NAMALWA (cell line): ENCODE measurements at places on chromosomes 6 and 20.

GRCh38 chr6:156282087-156282486 is 495.1 kb upstream of the ARID1B start:
- DNase-seq = no peak

- DNase-seq = no peak
Observed at GRCh38 chr6:25944688-25945574, 14.4 kb upstream of the SLC17A2 start.

- no peak for DNase-seq
Observed at GRCh38 chr20:20897145-20897544, 184.7 kb upstream of the RALGAPA2 start.

GRCh38 chr6:111832833-111833418 is 40.3 kb downstream of the FYN start:
- DNase-seq = peak; percentile 11

GRCh38 chr6:44245391-44245911 is 1.4 kb upstream of the HSP90AB1 start:
- DNase-seq = no peak

- DNase-seq = no peak
Observed at GRCh38 chr6:41325446-41326066, 9.9 kb upstream of the NCR2 start.

DNA sequence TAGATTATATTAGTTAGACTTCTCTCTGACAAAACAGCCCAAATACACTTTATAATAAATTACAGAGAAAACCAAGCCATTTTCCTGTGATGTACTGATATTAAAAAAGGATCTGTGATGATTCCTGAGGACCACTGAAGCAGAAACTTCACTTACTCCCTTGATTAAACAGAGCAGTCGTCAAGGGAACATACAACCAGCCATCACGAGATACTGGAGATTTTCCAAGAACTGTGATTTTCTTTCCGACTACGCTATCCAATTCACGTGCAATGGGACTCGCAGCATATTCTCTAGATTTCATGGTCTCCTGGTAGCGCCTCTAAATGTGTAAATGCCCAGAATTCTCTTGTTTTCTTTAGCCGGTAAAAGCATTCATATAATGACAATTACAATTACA is 377.4 kb downstream of the PHF3 start:
- no peak for DNase-seq

DNA sequence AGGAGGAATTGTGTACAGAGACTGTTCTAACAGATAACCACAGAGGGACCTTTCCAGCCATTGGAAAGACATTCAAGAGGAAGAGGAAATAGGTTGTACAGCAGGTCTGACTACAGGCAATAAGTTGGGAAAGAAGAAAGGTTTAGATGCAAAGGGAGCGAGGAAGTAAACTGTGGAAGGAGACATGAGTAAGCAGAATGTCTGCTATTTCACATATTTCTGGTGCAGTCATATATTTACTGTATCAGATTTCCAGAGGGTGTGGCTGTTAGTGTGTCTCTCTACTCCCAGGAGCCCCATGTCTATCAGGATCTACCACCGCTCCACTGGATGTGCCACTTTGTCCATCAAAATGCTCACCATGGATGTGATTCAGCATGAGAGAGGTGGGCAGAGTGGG is 25.9 kb downstream of the MRS2 start:
- DNase-seq = no peak

- DNase-seq = peak; percentile 51
Observed at GRCh38 chr6:31922942-31923341, 4.6 kb upstream of the C2 start.
